ENCODE measurements at places on chromosomes 3 and 15.

GRCh38 chr3:51796854-51797253 is 17.8 kb upstream of the IQCF6 start:
- no peak for DNase-seq

GRCh38 chr3:184757022-184757651 is 45.3 kb upstream of the MAGEF1 start:
- DNase-seq, result peak; percentile 51

- DNase-seq, result no peak
These were observed 280.3 kb upstream of the PROK2 start for GRCh38 chr3:72065236-72065635.

- no peak for DNase-seq
These were observed 76.3 kb downstream of the UBE3A start for GRCh38 chr15:25362545-25362944.

GRCh38 chr3:197674741-197675562 is 61.8 kb downstream of the RUBCN start:
- no peak for DNase-seq

- DNase-seq, result no peak
These were observed 25.4 kb downstream of the EDEM1 start for GRCh38 chr3:5212628-5213573.

GRCh38 chr3:122642935-122643334 is 37.7 kb upstream of the PARP14 start:
- no peak for DNase-seq

DNA sequence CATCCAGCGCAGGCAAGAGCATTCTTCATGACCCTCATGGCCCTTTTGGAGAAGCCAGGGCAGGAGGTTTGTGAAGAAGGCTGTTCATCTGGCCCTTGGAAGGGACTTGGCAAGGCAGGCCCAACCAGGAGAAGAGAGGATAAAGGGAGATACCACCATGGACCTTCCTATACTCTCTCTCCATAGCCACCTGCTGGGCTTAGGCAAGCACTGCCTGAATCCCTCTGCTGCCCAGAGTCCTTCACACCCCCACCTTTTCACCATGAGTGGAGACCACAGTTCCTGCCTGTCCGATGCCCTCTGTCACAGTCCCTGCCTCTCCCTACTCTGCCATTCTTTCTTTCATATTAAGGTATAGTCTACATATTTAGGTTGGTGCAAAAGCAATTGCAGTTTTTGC is 10.6 kb upstream of the SFMBT1 start:
- no peak for DNase-seq

- DNase-seq, result no peak
These were observed 406.5 kb upstream of the ARHGEF26 start for GRCh38 chr3:153714588-153715290.

DNA sequence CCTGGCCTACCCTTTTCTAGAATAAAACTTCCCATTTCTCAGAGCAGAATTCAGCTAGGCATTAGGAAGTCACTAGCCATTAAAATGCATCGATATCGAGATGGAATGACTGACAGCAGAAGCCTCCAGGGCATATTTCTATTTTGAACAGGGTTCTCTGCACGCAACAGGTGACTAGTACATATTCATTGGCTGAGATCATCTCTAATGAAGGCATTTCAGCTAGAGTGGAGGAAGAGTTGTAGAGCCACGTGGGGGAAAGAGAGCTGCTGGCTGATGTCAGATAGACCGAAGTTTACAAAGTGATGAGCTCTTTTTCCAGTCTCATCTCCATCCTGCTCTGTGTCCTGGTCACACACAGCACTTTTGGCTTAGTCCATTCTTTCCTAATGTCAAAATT is 7.5 kb downstream of the TMEM40 start:
- no peak for DNase-seq

GRCh38 chr3:153649286-153649839 is 471.8 kb upstream of the ARHGEF26 start:
- DNase-seq, result no peak

GRCh38 chr3:15787941-15788340 is 9.8 kb downstream of the ANKRD28 start:
- DNase-seq, result no peak

GRCh38 chr15:90838544-90838943 is 29.8 kb upstream of the FURIN start:
- DNase-seq, result no peak

- DNase-seq, result no peak
These were observed 77.9 kb upstream of the ASB14 start for GRCh38 chr3:57370341-57370740.

GRCh38 chr3:150249779-150250470 is 158.2 kb upstream of the TSC22D2 start:
- DNase-seq, result no peak

DNA sequence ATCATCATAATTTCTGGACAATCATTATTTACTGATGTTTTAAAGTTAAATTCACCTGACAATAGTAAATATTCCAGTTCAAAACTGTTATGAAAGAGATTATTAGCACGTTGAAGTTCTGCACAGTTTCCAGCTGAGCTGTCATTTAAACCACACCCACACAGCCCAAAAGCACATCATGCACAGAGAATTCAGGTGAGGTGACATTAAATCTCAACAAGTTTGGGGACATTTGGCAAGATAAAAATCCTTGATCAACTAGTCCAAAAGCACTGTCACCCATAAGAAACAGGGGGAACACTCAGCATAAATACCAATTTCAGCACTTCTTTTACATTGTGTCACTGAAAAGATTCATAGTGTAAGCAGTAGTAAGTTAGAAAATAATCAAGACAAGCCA is 6.9 kb downstream of the NCEH1 start:
- no peak for DNase-seq

- no peak for DNase-seq
These were observed 53.5 kb upstream of the ADAMTS9 start for GRCh38 chr3:64741341-64741740.

DNA sequence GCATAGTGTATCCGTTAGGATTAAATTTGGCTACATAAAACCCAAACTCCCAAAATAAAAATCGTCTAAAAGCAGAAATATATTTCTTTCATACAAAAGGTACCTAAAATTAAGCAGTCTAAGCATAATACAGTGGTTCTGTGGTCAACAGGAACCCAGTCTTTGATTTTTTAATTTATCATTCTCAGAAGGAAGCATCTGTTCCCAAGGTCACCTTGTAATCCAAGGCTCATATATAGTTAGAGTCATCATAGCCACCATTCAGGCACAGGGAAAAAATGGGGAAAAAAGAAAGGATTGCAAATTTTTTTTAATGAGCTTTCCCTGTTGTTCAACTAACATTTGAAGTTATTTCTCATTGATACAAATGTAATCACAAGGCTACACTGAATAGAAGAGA is 983.2 kb downstream of the PLOD2 start:
- DNase-seq, result no peak

- no peak for DNase-seq
These were observed 93.0 kb upstream of the LYSMD4 start for GRCh38 chr15:99826157-99826780.

DNA sequence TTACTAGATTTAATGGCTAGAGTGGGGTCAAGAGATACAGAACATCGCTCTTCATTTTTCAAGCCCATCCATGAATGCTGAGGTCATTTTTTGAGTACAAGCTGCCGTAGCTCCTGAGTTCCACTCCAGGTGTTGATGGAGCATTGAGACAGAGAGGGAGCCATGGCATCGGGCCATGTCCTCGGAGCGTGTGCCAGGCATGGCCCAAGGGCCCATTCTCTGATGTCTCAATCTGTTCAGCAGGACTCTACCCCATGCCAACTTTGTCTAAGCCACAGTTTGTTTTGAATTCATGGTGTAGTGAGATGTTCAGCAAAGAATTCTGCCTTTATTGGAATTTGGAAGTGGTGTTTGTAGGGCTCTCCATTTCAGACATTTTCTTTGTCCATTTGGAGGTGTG is 110.5 kb upstream of the ADAMTS9 start:
- DNase-seq, result no peak

DNA sequence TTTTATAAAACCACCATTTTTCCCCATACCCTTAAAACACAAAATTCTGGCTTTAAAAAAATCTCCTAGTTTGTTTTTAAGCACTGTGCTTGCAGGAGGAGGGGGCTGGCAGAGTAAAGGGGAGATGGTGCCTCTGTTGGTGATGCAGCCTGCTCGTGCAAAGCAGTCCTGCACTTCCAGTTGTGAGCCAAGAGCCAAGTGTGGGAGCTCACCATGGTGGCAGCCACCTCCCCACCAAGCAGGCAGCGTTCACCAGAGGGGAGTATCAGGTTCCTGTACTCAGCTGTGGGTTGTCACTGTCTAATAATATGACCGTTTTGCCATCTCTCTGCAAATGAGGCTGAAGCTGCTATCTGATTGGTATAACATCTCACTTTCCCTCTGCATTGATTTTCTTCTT is 164.8 kb downstream of the SYNPR start:
- no peak for DNase-seq

DNA sequence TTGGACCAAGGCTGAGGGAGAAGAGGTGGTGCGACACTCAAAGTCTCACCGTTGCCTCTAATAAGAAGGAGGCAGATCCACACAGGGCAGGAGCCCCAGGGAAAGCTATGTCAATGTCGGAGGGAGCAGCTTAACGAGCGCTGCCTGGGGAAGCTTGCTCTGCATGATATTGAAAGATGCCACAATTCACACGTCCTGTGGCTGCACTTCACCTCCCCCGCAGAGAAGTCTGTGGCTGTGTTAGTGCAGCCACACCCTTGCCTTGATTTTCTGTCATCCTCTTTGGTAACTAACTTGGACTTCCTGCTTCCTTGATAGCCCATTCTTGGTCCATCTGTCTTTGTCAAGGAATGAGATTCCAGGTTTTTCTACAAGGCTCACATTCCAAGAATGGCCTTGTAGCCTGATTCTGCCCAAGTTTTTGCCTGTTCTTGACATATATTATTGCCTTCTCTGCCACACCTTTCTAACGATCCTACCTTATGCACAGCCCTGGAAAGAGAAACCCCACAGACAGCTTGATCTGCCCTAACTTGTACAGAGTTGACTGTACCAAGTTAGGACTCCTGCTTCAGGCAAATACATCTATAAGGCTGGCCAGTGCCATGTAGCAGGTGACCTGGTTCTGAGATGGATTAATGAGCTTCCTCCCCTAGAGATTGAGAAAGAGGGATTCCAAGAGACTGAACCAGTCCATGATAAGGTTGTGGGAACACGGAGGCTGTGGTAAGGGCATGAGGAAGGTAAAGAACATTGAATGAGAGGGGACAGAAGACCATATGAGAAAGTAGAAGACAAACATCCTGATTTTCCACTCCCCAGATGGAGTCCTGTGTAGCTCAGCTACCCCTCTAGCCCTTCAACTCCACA is 153.0 kb upstream of the WNT5A start:
- DNase-seq, result peak; percentile 41

- no peak for DNase-seq
These were observed 120.3 kb downstream of the AKAP13 start for GRCh38 chr15:85500729-85501128.

DNA sequence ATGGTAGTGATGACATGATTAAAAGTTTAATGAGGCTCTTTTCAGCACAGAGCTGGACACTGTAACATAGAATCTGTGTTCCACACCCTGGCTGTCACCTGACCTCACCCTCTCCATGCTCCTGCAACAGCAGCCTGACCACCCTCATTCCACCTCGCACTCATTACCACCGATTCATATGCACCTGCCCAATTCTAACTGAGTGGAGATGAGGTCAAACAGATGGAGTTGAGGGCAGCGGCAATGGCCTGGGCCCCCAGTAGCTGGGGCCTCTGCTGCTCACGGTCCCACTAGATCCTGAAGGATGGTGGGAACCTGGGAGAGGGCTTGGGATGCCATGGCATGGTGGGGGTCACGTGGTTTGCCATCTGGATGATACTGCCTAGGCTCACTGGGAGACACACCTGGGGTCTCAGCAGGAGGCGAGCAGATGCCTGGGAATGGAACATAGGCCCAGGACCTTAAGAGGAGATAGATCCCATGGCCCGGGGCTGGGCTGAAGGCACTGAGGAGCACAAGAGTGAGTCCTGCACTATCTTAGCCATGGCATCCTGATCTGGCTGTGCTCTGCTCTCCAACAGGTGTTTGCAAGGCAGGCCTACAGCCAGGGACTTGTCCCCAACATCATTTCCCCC is 1.3 kb downstream of the SCN5A start:
- no peak for DNase-seq

DNA sequence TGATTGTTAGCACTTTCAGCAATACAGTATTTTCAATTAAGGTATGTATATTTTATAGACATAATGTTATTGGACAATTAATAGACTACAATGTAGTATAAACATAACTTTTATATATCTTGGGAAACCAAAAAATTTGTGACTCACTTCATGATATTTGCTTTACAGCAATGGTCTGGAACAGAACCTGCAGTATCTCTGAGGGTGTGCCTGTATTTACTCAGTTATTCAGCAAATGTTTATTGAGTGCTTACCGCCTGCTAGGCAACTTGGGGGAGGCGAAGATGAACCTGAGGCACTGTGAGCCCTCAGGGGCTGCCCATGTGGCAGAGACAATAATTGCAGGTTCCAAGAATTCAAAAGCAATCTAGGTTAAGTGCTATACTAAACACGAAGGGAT is 144.8 kb downstream of the GABRB3 start:
- DNase-seq, result no peak

DNA sequence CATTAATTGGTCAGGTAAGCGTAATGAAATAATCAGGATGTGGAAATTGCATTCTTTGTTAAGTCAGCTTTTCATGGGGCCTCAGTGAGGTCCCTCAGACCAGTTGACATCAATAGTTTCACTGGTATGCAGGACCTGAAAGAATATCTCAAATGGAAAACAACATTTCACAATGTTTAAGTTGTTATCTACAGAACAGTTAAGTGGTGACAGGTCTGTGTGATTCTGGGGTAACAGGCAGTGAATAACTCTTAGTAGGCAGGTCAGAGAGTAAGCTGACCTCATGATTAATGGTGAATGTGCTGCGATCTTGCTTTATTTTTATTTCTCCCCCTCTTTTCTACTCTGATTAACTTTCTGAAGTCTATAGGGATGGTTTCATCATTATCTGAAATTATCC is 28.9 kb upstream of the ACP3 start:
- DNase-seq, result no peak

DNA sequence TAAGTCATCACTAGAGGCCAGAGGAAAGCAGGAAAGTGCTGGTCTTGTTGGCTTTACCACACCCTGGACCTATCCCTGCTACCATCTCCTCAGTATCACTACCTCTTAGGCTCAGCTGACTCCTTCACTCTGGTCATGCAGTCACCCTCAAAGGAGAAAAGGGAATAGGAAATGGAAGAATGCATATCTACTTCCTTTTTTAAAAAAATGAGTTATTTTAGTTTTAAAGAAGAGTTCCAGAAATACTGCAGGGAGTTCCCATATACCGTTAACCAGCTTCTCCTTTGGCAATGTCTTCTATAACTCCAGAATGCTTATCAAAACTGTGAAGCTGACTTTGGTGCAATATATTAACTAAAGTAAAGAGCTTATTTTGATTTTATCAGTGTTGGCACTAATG is 688.6 kb downstream of the DIPK2A start:
- DNase-seq, result peak; percentile 59

DNA sequence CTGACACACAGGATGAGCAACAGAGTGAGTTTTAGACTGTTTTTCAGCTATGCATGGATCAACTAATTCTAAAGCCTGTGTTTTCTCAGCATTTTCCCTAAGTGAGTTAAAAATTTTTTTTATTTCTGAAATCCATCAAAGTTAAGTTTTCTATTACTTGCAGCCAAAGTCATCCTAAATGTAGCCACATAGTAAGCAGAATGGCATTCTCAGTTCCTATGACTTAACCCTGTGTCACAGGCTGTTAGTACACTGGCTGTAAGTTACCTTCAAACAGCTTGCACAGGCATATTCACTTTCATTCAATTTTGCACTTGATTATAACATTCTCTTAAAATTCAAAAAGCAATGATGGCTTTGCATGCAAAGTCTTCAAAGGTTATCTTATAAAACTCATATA is 368.2 kb downstream of the OCA2 start:
- DNase-seq, result no peak

- peak; percentile 62 for DNase-seq
These were observed 25.3 kb downstream of the EXOG start for GRCh38 chr3:38521391-38521987.

All from inflammatory macrophage (primary cell).